PC-3 (cell line): ENCODE measurements at places on chromosomes 7 and 10. TPM values are rescaled to one million over a fixed set of nuclear protein-coding genes. Genes with fewer than 3 reads are reported as not detected.

DNA sequence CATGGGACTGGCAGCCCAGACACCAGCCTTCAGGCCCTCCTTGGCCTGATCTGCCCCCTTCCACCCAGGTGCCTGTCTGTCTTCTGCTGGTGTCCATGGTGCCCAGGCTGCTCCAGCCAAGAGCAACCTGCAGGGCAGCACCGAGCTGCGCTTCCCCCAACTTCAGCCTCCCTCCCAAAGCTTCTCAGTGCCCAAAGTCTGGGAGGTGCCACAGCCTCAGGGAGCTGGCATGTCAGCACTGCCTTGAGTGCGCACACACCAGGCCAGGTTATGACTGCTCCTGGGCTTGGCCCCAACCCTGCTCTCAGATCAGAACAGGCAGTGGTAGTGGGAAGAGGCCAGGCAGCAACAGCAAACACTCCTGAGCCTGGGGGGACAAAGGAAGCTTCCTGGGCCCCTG, 304.6 kb upstream of the NRG3 start:
- no peak for DNase-seq
- H3K4me1 ChIP-seq: no peaks in the 10 kb centered on the region
- no peak overlapping the region for H3K4me3 ChIP-seq
- H3K27ac ChIP-seq: no peak overlapping the region
- no peaks in the 10 kb centered on the region for H3K36me3 ChIP-seq

GRCh38 chr10:94524146-94524545, 21.4 kb upstream of the HELLS start:
- H3K36me3 ChIP-seq: no peaks in the 10 kb centered on the region
- H3K27me3 ChIP-seq: no peaks in the 10 kb centered on the region

- peak; percentile 61 for DNase-seq
- peak overlapping the region; percentile 94 for H3K27ac ChIP-seq
- H3K4me1 ChIP-seq: peaks cover 93% of the 10 kb centered on the region
- H3K36me3 ChIP-seq: 0 out of 2 replicates have a peak, but pooled peaks cover 5% of the 10 kb centered on the region
- H3K4me3 ChIP-seq: 0 out of 2 replicates have a peak overlapping the region, but pooled peaks have one; percentile 1
Measured at GRCh38 chr10:68092512-68092911, 16.8 kb upstream of the MYPN start.

DNA sequence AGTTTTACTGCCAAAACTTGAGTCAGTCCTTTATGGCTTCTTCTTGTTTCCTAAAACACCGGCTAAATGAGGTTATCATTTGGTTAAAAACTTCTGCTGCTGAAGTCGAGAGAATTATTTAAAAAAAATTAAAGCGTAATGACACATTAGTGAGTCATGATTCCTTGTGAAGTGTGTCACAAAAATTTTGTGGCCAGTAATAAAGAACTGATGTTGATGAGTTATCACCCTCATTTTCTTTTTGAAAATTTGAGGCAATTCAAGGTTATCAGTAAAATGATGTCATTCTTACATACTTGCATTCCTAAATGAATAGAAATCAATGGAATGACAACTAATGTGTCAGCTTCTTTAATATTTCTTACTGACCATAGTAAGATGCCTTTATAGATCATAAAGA, 427.4 kb downstream of the SORCS3 start:
- no peaks in the 10 kb centered on the region for H3K27me3 ChIP-seq

DNA sequence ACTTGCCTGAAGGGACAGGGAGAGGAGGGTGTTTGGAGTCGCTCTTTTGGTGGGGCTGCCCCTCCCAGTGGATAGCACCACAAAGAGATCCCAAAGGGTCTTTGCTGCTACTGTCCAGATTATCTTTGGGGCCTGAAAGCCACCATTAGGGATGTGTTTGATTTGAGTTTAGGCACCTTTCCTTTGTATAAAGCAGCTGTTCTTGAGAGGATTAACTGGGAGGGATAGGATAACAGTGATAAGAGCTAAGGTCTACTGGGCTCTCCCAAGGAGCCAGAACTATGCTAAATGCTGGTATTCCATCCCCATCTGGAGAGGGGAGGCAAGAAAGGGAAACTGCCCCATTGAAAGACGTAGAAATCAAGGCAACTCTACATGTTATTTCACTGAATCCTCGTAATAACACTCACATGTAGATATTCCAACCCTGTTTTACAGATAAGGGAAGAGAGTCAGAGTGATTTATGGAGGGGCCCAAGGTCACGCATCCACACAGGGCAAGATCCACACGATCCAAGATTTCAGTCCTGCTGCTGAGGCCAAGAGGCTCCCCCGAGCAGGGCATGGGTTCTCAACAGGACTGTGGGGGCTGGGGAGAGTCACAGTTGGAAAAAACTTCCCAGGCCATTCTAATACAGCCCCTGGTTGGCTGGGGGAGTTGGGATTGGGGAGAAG, 11.1 kb upstream of the TCF7L2 start:
- H3K4me3 ChIP-seq: no peak overlapping the region
- no peak overlapping the region for H3K27ac ChIP-seq
- no peaks in the 10 kb centered on the region for H3K4me1 ChIP-seq
- H3K27me3 ChIP-seq: no peaks in the 10 kb centered on the region
- no peak for DNase-seq

DNA sequence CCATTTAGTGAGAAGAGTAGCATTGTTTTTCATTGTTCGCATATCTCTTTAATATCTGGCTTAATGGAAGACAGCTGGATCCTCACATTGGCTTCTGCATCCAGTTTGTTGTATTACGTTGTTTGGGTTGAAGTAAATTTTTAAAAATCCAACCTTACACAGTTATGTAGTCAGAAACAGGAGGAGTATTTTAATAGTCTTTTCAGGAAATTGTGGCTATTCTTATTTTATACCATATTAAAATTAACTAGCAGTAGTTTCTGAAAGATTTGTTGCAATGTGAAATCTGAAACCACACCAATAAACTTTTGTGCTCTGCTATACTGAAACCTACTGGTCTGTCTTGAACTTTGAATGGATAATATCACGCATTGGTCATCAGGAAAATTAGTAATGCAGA, 27.9 kb downstream of the MYPN start:
- H3K4me1 ChIP-seq: peaks cover 63% of the 10 kb centered on the region
- H3K27me3 ChIP-seq: no peaks in the 10 kb centered on the region
- peak overlapping the region; percentile 88 for H3K27ac ChIP-seq
- peak overlapping the region; percentile 39 for H3K4me3 ChIP-seq
- DNase-seq: peak; percentile 78

GRCh38 chr7:108004220-108005142, 1.5 kb upstream of the LAMB1 start:
- peak overlapping the region; percentile 50 for H3K27ac ChIP-seq
- no peaks in the 10 kb centered on the region for H3K36me3 ChIP-seq
- H3K4me1 ChIP-seq: peaks cover 40% of the 10 kb centered on the region
- no peaks in the 10 kb centered on the region for H3K27me3 ChIP-seq

SLC16A12 gene
- not detected in 2 replicates for total RNA-seq

TAS2R41 gene
- total RNA-seq: not detected in 2 replicates

NUTM2A gene
- total RNA-seq: 0.18 and 0.86 TPM in 2 replicates
